ENCODE measurements at places on chromosomes 3 and 15. TPM values are rescaled to one million over a fixed set of nuclear protein-coding genes. Genes with fewer than 3 reads are reported as not detected.

Gene KBTBD13
- total RNA-seq, result not detected

Gene GOLGA8J
- not detected for total RNA-seq

Gene MYNN
- total RNA-seq, result 14.0 TPM

Gene CILP
- total RNA-seq, result 19.2 TPM

Gene RASGRF1
- 0.32 TPM for total RNA-seq

Gene INKA1
- total RNA-seq, result 4.4 TPM

Data from mucosa of gallbladder (tissue), 1 donor.